ENCODE measurements at places on chromosomes 3 and 15. TPM values are rescaled to one million over a fixed set of nuclear protein-coding genes. Genes with fewer than 3 reads are reported as not detected.

DNA sequence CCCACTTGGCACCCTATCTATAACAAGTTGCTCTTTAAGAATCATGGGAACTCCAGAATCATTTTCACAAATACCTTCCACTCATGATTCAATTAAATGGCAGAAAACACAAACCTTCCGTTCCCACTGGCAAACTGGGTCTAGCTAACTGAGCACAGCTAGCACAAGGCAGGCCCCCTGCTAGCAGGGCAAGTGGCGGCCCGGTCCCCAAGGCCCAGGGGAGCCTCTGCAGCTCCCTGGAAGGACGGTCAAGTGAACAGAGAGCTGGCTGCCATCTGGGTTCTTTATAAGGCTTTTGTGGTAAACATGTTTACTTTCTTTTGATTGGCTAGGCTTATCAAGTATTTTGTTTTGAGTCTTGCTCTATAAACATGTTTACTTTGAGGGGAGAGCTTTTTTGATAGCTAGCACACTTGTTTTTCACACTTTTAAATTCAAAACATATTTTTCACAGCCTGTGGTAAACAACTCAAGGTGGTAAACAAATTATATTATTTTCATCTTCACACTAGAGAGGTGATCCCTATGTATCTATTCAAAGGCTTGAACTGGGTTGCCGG is 81.4 kb downstream of the FOXP1 start:
- no peak for DNase-seq
- H3K27me3 ChIP-seq = no peaks in the 10 kb centered on the region
- peaks cover 83% of the 10 kb centered on the region for H3K4me1 ChIP-seq
- H3K36me3 ChIP-seq = peaks cover 5% of the 10 kb centered on the region
- H3K27ac ChIP-seq = no peak overlapping the region
- H3K4me3 ChIP-seq = no peak overlapping the region

- H3K27me3 ChIP-seq = no peaks in the 10 kb centered on the region
- H3K4me3 ChIP-seq = no peak overlapping the region
- no peak for DNase-seq
- H3K36me3 ChIP-seq = no peaks in the 10 kb centered on the region
- H3K27ac ChIP-seq = no peak overlapping the region
- H3K4me1 ChIP-seq = no peaks in the 10 kb centered on the region
Observed at GRCh38 chr3:37520907-37521341, 340.8 kb upstream of the CTDSPL start.

- no peak for DNase-seq
- peaks cover 22% of the 10 kb centered on the region for H3K36me3 ChIP-seq
- H3K4me3 ChIP-seq = no peak overlapping the region
- H3K4me1 ChIP-seq = peaks cover 11% of the 10 kb centered on the region
Observed at GRCh38 chr3:119883461-119884160, 101.7 kb downstream of the NR1I2 start.

- H3K27ac ChIP-seq = peak overlapping the region; percentile 89
- no peaks in the 10 kb centered on the region for H3K27me3 ChIP-seq
- DNase-seq = peak; percentile 30
- peaks cover 78% of the 10 kb centered on the region for H3K4me1 ChIP-seq
Observed at GRCh38 chr3:16512435-16513140, 911 bp downstream of the RFTN1 start.

DNA sequence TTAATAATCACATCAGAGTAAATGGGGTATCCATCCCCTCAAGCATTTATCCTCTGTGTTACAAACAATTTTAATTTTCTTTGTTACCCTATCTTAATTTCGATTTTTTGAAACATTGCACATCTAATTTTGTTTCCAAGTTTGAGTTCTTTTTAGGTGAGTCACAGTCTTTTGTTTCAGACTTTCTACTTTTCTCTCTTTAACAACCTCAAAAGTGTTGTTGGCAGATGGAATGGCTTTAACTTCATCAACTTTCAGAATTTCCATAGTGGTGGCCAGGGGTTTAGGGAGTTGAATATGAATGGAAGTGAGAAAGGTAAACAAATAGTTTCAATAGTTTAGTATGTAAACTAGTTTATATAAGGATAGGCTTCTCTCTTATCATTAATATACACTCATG is 223.0 kb upstream of the MLF1 start:
- peaks cover 3% of the 10 kb centered on the region for H3K36me3 ChIP-seq
- H3K27ac ChIP-seq = no peak overlapping the region
- H3K4me1 ChIP-seq = no peaks in the 10 kb centered on the region

- H3K4me3 ChIP-seq = peak overlapping the region; percentile 77
- H3K4me1 ChIP-seq = peaks cover 62% of the 10 kb centered on the region
- peak overlapping the region; percentile 91 for H3K27ac ChIP-seq
- H3K36me3 ChIP-seq = peaks cover 38% of the 10 kb centered on the region
- no peaks in the 10 kb centered on the region for H3K27me3 ChIP-seq
- DNase-seq = no peak
Observed at GRCh38 chr3:14959359-14959943, 12.1 kb downstream of the NR2C2 start.

Gene IL12A
- 1.0 TPM for total RNA-seq

GRCh38 chr15:92100301-92100700 is 246.8 kb downstream of the SLCO3A1 start:
- peaks cover 10% of the 10 kb centered on the region for H3K36me3 ChIP-seq
- H3K27ac ChIP-seq = no peak overlapping the region
- DNase-seq = no peak
- no peak overlapping the region for H3K4me3 ChIP-seq
- peaks cover 45% of the 10 kb centered on the region for H3K4me1 ChIP-seq
- no peaks in the 10 kb centered on the region for H3K27me3 ChIP-seq

DNA sequence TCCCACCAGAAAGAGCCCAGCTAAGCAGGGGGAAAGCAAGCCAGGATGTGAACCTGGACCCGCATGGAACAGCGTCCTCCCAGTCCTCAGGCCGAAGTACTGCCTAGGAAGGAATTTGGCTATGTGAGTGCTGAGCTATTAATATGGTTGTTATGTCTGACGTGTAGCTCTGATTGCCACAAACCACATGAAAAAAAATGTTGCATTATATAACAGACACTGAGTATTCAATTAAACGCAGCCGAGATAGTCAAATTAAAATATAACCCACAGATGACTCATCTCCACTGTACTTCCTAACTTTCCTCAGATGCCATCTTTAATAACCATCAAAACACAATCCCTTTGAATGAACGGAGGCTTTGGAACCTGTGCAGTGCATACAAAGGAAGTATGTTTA is 111.1 kb downstream of the GABRB3 start:
- H3K4me3 ChIP-seq = no peak overlapping the region
- no peak for DNase-seq
- no peaks in the 10 kb centered on the region for H3K36me3 ChIP-seq

Gene GLT8D1
- 39.2 TPM for total RNA-seq

GRCh38 chr15:42490291-42490670 is 660 bp downstream of the ZNF106 start:
- H3K27me3 ChIP-seq = no peaks in the 10 kb centered on the region
- H3K27ac ChIP-seq = peak overlapping the region; percentile 98
- H3K4me1 ChIP-seq = peaks cover 53% of the 10 kb centered on the region
- DNase-seq = no peak
- peaks cover 13% of the 10 kb centered on the region for H3K36me3 ChIP-seq

Gene PCOLCE2
- total RNA-seq = not detected

GRCh38 chr3:134315286-134316106 is 58.8 kb downstream of the AMOTL2 start:
- peaks cover 11% of the 10 kb centered on the region for H3K4me1 ChIP-seq
- H3K27ac ChIP-seq = no peak overlapping the region
- DNase-seq = no peak
- H3K27me3 ChIP-seq = peaks cover 21% of the 10 kb centered on the region

Gene SOX14
- total RNA-seq = not detected

Gene DOCK3
- 1.9 TPM for total RNA-seq

DNA sequence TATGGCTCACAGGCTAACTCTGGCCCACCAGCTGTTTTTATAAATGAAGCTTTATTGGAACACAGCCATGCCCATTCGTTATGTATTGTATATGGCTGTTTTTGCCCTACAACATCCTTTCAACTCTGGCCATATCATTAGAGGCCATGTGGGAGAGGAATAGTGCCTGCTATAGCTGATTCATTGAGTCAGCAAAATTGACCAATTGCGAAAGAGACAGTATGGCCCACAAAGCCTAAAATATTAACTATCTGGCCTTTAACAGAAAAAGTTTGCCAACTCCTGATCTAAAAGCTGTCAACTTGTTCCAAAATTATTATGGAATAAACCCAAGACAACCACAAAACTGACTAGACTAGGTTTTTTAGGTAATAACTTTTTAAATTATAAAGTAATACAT is 1.4 kb downstream of the NR1I2 start:
- no peak overlapping the region for H3K4me3 ChIP-seq
- no peak for DNase-seq
- no peak overlapping the region for H3K27ac ChIP-seq
- H3K27me3 ChIP-seq = no peaks in the 10 kb centered on the region

GRCh38 chr3:127212231-127212630 is 19.3 kb downstream of the PRR23E start:
- peaks cover 5% of the 10 kb centered on the region for H3K4me1 ChIP-seq
- H3K4me3 ChIP-seq = no peak overlapping the region
- no peak overlapping the region for H3K27ac ChIP-seq
- H3K36me3 ChIP-seq = no peaks in the 10 kb centered on the region

- peaks cover 44% of the 10 kb centered on the region for H3K27me3 ChIP-seq
- H3K27ac ChIP-seq = no peak overlapping the region
- peaks cover 17% of the 10 kb centered on the region for H3K4me1 ChIP-seq
- no peak for DNase-seq
- no peaks in the 10 kb centered on the region for H3K36me3 ChIP-seq
Observed at GRCh38 chr3:111862974-111863373, 3.9 kb downstream of the PHLDB2 start.

GRCh38 chr15:66566963-66567531 is 1.2 kb upstream of the LCTL start:
- no peaks in the 10 kb centered on the region for H3K36me3 ChIP-seq
- no peaks in the 10 kb centered on the region for H3K27me3 ChIP-seq
- peak; percentile 77 for DNase-seq
- H3K4me1 ChIP-seq = peaks cover 8% of the 10 kb centered on the region

DNA sequence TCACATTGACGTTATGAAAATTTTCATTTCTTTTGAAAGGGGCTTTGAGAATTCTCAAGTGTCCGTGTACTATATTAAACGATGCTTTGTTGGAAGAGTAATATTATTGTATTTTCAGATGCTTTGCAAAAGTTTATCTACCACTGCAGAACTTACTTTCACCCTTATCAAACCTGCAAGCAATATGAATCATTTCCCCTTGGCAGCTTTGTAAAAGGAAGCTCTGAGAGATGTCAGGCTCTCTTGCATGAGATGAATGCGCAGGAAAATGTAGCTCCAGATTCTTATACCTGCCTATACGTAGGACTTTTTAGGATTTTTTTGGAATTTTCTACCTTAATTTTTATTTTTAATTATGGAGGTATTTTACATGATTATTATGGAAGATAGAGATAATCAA is 34.5 kb downstream of the GPD1L start:
- H3K4me3 ChIP-seq = no peak overlapping the region
- peaks cover 12% of the 10 kb centered on the region for H3K36me3 ChIP-seq
- no peak overlapping the region for H3K27ac ChIP-seq
- no peak for DNase-seq

GRCh38 chr3:63582943-63583500 is 69.5 kb upstream of the SNTN start:
- H3K36me3 ChIP-seq = no peaks in the 10 kb centered on the region
- no peak for DNase-seq
- no peaks in the 10 kb centered on the region for H3K4me1 ChIP-seq
- no peak overlapping the region for H3K27ac ChIP-seq

DNA sequence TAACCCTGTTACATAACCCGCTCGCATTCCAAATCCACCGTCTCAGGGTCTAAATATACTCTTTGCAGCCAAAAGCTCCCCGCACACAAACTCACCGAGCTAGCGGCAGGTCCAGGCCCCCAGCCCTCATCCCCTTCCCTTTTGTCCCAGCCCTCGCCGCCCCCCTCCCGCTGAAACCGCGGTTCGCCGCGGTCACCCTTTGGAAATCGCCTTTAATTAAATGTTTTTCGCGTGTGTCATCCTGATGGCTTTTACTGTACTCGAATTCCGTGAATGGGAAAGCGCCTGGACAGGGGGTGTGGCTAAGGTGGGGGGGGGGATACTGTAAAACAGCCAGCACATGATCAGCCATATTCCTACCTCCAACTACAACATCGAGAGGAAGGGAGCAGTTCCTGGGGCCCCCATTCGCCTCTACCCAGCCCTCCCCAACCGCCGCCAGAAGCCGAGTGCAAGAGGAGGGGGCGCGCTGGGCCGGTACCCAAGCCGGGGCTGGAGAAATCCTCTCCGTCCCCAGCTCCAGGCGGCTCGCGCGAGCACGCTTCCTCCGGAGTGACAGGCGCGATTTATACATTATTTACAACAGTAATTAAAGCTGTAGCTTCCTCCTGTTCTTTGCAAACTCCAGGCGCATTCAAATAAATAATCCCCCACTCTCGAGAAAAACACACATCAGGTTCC is 1.7 kb downstream of the RORA start:
- no peak overlapping the region for H3K27ac ChIP-seq
- no peak for DNase-seq
- H3K27me3 ChIP-seq = peaks cover 70% of the 10 kb centered on the region
- no peaks in the 10 kb centered on the region for H3K36me3 ChIP-seq
- no peaks in the 10 kb centered on the region for H3K4me1 ChIP-seq

DNA sequence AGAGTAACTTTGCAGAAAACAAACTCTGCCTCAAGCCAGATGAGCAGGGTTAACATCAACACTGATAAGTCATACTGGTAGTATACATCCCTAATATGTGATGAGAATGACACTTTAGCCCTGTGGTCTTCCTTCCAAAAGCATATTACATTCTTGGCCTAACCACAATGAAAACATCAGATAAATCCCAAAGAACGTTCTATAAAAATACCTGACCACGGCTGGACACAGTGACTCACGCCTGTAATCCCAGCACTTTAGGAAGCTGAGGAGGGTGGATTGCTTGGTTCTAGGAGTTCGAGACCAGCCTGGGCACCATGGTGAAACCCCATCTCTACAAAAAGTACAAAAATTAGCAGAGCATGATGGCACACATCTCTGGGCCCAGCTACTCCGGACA is 4.7 kb downstream of the TMCC1 start:
- H3K27ac ChIP-seq = no peak overlapping the region
- no peak for DNase-seq
- no peaks in the 10 kb centered on the region for H3K36me3 ChIP-seq
- no peaks in the 10 kb centered on the region for H3K27me3 ChIP-seq
- no peak overlapping the region for H3K4me3 ChIP-seq

Gene IL17RE
- 0.88 TPM for total RNA-seq

Gene MYRIP
- total RNA-seq = not detected
